ENCODE measurements at places on chromosomes 5 and 9.

DNA sequence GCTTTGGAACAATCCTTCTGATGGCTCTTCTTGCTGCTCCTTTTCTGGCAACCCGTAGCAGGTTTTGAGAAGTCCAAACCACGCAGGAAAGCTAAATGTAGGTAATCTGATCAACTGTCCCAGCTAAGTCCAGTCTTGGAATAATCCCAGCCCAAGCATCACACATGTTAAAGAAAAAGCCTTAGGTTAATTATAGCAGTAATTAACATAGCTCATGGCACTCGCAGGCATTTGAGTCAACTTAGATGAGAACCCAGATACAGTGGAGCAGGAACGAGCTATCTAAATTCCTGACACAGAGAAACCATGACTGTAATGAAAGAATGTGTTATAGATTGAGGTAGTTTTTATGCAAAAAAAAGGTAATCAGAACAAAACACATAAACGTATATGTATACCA, 844.8 kb downstream of the CDH9 start:
- no peak for DNase-seq

GRCh38 chr9:132354637-132355355, at the start of gene SETX:
Gene SETX, minus strand, starts transcription at chr9:132354986. Its CDS starts 5,558 bp downstream, at chr9:132349428.
- DNase-seq: peak; percentile 90

DNA sequence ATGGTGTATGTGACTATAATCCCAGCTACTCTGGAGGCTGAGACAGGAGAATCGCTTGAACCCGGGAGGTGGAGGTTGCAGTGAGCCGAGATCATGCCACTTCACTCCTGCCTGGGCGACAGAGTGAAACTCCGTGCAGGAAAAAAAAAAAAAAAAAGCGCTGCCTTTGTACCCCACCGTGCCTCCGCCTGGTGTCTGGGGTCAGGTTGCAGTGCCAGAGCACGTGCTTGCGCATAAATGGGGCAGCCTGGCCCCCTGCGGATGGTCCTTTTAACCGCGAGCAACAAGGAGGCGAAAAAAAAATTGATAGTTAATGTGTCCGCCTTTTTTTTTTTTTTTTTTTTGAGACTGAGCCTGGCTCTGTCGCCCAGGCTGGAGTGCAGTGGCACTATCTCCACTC, 6.3 kb upstream of the CCNB1 start:
- DNase-seq: no peak

DNA sequence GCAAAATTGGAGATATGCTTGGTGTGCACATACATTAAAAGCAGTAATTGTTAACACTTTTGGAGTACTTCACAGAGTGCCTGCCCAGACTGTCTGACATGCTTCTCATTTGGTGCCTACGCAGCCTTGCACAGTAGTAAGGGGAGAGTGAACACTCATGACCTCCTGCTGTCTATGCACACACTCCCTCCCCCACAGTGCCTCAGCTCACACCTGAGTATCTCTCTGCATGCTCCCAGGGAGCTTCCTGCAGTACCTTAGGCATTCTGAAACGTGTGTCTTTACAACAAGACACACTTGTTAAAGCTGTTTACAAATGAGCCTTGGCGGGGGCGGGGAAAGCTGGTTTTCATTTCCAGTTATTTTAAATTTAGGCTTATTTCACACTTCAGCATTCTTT, 18.0 kb downstream of the MAP3K1 start:
- peak; percentile 11 for DNase-seq

DNA sequence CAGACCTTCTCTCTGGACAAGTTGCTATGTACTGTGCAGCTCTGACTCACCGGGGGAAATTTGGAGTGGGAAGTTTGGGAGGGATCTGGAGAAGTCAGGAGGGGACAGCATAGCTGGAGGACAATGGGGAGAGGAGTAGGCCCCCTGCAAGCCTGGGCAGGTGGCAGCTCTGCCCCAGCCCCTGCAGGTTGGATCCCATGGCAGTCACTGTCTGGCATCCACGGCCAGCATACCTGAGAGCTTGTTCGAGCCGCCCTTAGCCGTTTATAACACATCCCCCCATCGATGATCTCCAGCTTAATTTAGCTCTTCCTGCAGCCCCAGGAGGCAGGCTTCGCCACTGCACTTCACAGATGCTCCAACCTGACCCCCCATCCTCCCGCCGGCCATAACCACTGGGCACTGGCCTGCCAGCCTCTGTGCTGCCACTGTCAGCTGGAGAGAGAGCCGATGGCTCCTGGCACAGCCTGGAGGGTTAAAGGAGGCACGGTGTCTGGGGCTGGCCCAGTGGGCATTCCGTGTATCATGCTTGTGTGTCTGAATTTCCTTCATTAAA, 57.7 kb upstream of the RNU6ATAC start:
- DNase-seq: no peak

DNA sequence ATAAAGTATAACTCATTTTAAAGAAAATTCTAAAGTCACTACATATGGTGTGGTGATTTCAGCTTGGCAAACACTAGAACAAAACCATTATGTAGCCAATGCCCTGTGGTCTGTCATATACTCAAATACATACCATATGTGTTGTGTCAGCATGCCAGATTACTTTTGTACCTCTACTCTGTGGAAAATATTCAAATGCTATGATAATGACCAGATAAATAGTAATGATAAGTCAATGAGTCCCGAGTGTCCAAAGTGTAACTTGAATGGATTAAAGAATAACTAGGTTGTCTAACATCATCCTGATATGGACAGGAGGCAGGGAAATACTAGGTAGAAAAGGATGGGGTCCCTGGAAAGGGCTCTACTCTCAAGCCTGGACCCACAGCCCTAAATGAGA, 58.0 kb upstream of the IL6ST start:
- DNase-seq: no peak

DNA sequence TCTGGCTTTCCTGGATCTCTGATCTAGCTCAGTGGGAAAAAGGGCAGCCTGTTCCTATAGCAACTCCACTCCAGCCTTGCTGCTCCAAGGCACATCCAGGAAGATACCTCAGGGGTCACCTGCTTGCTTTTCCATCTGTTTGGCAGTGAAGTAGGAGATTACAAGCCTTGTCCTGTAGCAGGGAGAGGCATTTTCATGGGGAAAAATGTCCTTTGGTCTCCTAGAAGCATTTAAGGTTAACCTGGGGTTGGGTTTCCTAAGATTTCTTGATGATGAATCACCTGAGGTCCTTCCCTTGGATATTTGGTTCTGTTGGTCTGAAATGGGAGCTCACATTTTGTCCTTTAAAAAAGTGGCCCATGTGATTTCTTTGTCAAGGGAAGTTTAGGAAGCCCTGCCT, 1.5 kb upstream of the TMEM174 start:
- no peak for DNase-seq

- DNase-seq: no peak
These were observed 407.7 kb downstream of the SPOCK1 start for GRCh38 chr5:137091472-137091871.

GRCh38 chr5:32410630-32411029, 33.9 kb downstream of the ZFR start:
- no peak for DNase-seq

GRCh38 chr5:151029179-151030055, 9.0 kb downstream of the GPX3 start:
- no peak for DNase-seq

DNA sequence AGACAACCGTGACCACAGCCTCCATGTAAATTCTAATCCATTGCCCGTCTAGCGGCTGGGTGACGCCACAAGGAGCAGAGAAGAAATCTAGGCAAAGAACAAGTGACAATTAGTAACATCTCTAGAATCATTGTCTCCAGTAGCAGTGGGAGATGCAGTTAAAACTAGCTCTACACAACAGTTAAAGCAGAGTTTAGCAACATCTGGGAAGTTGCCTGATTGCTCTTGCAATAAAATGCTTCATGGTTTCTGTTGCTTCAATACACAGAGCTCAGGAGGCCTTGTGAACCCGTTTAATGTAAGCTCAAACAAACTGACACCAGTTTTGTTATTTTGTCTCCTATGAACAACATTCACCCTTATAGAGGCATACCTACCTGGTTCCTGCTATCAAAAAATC, 369.8 kb upstream of the PDE4D start:
- DNase-seq: no peak

DNA sequence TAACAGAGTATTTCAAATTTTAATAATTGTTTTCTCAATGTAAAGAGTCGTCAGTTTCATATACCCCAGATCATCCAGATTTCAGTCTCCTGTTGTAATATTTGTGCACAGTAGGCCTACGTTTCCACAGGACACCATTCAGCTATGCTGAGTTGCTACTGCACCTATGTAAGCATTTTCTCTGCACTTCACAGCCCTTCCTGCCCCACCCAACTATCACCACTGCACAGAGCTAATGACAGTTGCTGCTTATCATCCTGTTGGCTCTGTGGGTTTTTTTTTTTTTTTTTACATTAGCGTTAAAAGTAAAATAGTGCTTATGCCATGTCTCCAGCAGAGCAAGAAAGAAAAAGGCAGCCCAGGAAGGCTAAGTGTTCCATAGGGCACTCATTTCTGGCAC, 5.9 kb upstream of the PRKACG start:
- no peak for DNase-seq

GRCh38 chr9:88438811-88439210, 50.6 kb downstream of the SPIN1 start:
- no peak for DNase-seq

DNA sequence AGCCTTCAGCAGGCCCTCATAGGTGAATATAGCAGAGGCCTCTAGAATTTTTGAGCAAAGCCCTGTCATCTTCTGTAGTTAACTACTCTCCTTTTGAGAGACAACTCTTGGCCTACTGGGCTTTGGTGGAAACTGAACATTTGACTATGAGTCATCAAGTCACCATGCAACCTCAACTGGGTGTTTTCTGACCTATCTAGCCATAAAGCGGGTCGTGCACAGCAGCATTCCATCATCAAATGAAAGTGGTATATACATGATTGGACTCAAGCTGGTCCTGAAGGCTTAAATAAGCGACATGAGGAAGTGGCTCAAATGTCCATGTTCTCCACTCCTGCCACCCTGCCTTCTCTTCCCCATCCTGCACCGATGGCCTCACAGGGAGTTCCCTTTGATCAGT, 1115.5 kb downstream of the TAF11L14 start:
- no peak for DNase-seq

- DNase-seq: no peak
These were observed 140.2 kb downstream of the SH3GL2 start for GRCh38 chr9:17719053-17719452.

GRCh38 chr5:146039420-146039819, 66.0 kb downstream of the PLAC8L1 start:
- DNase-seq: no peak

DNA sequence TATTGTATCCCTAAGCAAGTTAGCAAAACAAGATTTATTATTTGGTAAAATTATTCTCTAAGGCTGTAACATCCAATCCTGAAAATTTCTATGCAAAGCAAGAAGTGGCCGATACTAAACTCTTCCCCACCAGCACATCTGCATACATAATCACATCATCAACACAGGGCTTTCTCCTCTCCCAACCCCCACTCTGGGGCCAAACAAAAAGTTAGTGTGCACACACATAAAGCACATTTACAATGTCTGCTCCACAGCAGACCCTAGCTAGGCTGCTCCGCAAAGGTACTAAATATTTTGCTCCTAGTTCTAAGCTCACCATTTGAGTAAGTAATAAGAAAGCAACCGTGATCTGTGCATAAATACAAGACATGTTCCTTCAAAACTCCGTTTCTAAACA, 3.6 kb downstream of the RNF130 start:
- no peak for DNase-seq

All from effector CD4-positive, alpha-beta T cell (primary cell).